LNCaP clone FGC (cell line): ENCODE measurements at places on chromosomes 16 and 17.

- DNase-seq, result no peak
Observed at GRCh38 chr16:63822818-63823217, 1299.0 kb downstream of the CDH11 start.

GRCh38 chr16:11301645-11302501 is 20.7 kb upstream of the PRM1 start:
- no peak for DNase-seq

GRCh38 chr17:10792151-10792550 is 11.7 kb downstream of the TMEM238L start:
- no peak for DNase-seq

DNA sequence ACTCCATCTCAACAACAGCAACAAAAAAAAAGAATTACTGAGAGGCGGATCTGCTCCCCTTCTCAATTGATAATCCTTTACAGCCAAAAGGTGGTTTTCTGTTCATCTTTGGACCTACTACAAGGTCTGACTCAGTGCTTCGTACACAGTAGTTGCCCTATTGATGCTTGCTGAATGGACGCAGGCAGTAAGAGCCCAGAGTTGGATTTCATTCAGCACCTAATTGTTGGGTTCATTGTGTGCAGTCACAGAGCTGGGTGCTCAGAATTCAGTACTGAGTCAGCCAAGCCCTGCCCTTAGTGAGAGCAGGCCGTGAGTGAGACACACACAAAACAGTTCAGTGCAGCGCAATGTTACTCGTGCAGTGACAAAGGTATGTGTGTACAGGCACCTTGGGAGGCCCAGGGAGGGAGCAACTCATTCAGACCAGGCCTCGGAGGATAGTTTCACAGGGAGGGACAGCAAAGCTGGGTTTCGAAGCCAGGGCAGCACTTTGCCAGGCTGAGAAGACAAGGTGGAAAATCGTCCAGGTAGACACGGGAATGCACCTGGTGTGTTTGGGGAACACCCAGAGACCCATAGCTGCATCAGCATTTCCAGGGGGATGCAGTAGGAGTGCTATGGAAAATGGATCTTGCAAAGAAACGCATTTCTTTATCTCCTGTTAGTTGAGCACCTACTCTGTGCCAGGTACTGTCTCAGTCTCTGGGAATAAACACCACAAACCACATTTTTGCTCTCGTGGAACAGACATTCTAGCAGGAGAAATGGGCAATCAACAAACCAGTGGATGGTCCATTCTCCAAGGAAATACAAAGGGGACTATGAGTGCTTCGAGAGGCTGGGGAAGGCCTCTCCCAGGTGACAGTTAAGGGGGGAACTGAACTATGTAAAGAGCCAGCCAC is 18.1 kb upstream of the KRT17 start:
- no peak for DNase-seq

DNA sequence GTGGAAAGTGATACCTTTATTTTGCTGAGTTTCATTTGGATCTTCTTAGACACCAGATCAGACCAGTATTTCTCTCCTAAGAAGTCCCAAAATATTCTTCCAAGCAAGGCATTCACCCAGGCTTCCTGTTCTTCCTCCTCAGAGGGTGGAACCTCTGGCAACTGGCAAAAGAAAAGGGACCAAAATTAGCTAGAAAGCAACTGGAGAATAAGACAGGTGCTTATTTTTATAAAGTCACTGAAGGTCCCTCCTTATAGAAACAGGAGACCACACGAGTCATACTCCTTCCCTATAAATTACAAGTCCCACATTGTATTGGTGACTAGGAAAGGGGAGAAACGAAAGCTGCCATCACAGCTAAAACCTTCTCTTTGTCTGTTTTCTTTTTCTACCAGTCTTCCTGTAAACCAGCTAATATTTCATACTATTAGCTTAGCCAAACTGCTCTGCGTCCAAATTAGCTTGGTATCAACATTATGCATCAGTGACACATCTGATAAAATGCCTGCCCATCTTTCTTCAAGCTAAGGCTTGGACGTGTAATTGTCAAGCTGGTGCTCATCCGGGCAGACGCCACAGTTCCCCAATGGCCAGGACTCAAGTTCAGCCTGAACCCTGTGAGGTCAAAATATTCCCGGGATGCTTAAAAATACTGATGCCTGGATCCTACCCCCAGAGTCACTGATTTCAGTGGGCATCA is 47.5 kb upstream of the ERN1 start:
- no peak for DNase-seq

GRCh38 chr17:77831474-77832179 is 126.9 kb upstream of the TNRC6C start:
- no peak for DNase-seq

DNA sequence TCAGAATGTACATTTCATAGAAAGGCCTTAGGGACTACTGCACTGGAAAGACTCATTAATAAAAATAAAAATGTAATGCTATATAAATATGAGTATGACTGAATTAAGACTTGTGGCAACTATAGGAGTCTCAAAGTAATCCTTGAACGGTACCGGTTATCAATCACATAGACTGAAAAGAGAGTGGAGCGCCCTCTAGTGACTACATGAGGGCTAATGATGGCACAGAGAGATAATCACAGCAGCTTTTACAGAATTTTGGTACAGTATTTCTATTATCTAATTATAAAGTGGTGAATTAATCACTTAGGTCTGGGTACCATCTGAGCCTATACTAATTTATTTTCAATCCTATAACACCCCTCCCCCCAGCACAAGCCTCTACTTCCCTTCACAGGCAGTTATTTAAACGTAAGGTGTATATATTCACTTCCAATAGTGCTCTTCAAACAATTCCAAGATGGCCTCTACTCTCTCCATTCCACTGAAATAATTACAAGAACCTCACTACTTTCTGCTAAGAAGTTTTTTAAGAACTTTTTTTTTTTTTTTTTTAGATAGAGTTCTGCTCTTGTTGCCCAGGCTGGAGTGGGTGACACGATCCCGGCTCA is 40.7 kb upstream of the ANKFY1 start:
- no peak for DNase-seq

- no peak for DNase-seq
Observed at GRCh38 chr17:46782250-46782953, 36.1 kb downstream of the WNT3 start.

- no peak for DNase-seq
Observed at GRCh38 chr17:71409712-71410111, 711.1 kb upstream of the SOX9 start.

DNA sequence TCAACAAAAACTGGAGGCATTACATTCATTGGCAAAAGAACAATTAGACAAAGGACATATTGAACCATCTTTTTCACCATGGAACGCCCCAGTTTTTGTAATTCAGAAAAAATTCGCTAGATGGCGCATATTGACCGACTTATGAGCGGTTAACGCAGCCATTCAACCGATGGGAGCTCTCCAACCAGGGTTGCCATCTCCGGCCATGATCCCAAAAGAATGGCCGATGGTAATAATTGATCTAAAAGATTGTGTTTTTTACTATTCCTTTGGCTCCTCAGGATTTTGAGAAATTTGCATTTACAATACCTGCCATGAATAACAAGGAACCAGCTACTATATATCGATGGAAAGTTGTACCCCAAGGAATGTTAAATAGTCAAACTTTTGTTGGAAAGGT is 21.4 kb downstream of the ALOX15B start:
- peak; percentile 82 for DNase-seq

DNA sequence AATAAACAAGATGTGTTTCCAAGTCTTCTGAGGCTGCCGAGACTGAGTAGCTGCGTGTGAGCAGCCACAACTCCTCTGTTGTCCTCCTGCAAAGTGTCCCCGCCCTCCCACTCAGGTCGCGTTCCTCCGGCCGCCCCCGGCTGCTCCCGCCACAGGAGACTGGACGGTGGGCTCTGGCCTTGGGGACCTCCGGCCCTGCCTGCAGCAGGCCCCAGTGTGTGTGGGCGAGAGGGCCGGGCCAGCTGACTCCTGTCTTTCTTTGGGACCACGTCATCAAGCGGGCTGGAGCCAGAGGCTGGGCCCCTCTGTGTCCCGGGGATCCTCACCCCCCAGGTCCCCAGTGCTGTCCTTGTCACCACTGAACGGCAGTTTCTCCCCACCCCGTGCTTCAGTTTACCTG is 175.3 kb downstream of the NPIPB11 start:
- DNase-seq, result no peak

DNA sequence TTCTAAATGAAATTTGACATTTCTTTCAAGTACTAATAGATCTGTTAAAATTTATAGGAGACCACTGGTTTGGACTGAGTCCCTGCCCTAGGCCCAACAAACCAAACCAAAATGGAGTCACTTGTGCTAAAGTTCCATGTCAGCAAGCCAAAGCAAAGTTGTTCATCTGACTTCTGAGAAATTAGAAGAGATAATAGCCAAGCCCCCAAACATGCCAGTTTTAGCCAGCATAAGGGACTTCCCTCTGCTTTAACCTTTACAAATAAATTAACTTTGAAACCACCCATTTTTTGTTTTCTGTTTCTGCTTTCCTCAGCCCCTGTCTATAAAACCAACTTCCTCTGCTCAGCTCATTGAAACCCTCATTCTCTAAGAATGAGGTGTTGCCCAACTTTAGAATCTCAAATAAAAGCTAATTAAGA is 18.9 kb downstream of the CDR2 start:
- no peak for DNase-seq

DNA sequence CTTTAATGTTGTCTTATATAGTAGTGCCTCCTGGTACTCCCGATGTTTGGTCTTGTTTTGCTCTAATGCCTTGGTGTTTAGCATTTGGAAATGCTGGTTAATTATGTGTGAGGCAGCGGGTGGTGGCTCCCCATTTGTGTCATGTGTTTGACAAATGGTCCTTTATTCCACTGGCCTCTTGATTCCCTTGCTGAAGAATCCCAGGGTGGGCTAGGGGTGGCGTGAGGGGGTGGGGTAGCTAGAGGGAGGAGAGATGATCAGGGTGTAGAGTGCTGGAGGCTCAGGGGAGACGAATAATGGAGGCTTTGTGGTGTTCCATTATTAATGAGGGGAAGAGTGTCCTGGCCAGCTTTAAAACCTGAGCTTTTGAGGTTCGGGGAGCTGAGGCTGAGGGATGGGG is 5.4 kb downstream of the DYNLL2 start:
- DNase-seq, result no peak

DNA sequence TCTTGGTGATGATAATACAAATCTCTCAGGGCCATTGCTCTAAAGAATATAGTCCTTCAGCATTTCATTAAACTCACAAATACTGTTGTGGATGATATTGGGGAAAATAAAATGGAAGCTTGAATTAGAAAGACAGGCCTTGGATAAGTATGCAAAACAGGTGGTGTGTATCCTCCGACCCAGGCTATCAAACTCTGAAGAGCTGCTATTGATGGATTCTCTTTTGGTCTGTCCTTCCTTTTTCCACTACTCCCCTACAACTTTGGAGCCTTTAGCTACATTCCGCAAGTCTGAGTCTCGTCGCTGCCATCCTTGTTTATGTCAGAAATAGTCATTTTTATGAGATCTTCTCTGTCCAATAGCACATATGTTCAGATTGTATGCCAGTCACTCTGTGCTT is 351.6 kb downstream of the KCNJ2 start:
- DNase-seq, result no peak

- no peak for DNase-seq
Observed at GRCh38 chr17:82229698-82230608, 1.1 kb downstream of the SLC16A3 start.

- no peak for DNase-seq
Observed at GRCh38 chr17:2054262-2054511, 716 bp upstream of the HIC1 start.

DNA sequence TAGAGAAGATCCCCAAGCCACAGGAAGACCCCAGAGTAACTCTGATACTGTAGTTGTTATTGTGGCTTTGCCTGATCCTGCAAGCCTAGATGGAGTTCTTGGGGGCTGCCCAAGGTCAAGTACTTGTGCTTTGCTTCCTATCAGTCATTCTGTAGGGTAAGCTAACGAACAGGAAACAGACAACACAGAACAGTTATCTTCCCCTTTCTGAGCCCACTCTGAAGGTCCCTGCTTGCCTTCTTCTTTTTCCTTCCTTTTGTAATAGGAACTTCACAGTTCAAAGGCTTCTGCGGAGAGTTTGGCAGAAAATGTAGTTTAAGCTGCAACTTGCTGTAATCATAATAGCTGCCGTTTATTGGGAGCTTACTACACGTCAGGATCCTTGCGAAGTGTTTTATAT is 494.1 kb upstream of the ERCC4 start:
- no peak for DNase-seq

- DNase-seq, result no peak
Observed at GRCh38 chr17:82950525-82951102, 110.8 kb upstream of the ZNF750 start.

DNA sequence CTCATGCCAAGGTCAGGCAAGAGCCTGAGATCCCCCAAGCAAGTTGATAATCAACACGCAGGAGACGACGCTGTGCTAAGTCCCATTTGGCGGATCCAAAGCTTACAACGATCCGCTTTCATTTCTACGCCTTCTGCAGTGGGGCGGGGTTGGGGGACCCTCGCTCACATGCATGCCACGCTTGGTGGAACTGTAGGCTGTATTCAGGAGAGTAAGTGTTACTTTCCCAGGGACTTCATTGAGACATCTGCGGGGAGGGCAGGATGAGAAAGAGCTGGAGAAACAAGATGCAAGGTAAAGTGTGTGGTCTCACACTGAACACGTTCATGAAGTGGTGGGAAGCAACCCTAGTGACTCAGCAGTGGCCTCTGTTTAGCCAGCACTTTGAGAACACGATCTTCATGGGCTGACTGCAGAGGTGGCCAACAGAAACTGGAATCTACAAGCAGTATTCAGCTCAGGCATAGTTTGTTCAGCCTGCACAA is 100.5 kb downstream of the XYLT1 start:
- no peak for DNase-seq

DNA sequence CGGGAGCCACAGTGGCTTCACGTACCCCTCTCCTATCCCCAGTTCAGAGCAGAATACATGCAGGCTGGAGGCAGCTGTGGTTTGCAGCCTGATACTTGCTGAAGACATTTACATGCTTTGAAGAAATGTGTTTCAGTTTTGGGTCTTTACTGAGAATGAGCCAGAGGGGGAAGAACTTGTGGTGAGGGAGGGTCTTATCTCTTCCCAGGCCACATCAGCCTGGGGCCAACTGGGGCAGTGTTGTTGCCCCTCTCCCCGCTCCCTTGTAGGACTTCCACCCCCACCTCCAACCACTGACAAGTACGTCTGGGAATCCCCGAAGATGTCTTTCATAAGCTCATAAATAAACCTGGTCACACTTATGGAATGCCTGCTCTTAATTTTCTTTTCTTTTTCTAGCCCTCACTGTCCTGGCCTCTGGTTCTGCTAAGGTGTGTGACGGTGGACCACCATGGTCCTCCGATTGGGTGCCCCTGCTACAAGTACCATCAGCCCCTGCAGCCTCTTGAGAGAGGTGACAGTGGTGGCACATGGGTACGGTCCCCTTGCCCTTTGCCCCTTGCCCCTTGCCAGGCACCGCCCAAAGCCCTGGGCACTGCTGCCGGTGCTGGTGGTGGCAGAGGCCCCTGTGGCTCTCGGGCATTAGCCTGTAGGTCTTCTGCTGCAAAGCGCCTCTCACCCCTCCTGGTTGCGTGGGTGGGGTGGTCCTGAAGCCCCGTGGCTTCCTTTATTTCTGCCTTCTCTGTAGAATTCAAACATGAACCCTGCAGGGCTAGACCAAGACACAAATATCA is 144.8 kb upstream of the RPH3AL start:
- no peak for DNase-seq

GRCh38 chr17:80722661-80723060 is 178.0 kb downstream of the RPTOR start:
- DNase-seq, result no peak

GRCh38 chr16:11472410-11472809 is 114.3 kb downstream of the LITAF start:
- no peak for DNase-seq

- no peak for DNase-seq
Observed at GRCh38 chr17:77942112-77942988, 16.2 kb upstream of the TNRC6C start.

- no peak for DNase-seq
Observed at GRCh38 chr17:80861892-80862291, 129.7 kb upstream of the CHMP6 start.
